ENCODE measurements at places on chromosomes 7 and 10.

- no peak for DNase-seq
Observed at GRCh38 chr7:22670422-22670815, 56.6 kb upstream of the IL6 start.

DNA sequence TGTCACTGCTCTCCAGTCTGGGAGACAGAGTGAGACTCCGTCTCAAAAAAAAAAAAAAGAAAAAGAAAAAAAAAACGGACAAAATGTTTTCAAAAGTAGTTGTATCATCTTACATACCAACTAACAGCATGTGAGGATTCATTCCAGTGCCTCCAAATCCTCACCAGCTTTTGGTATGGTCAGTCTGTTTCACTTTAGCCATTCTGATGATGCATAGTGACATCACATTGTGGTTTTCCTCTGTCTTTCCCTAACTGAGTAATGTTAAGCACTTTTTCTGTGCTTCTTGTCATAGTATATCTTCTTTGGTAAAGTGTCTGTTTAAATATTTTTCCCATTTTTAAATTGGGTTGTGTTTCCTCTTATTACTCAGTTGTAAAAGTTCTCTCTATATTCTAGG is 251.4 kb upstream of the CTBP2 start:
- peak; percentile 7 for DNase-seq

DNA sequence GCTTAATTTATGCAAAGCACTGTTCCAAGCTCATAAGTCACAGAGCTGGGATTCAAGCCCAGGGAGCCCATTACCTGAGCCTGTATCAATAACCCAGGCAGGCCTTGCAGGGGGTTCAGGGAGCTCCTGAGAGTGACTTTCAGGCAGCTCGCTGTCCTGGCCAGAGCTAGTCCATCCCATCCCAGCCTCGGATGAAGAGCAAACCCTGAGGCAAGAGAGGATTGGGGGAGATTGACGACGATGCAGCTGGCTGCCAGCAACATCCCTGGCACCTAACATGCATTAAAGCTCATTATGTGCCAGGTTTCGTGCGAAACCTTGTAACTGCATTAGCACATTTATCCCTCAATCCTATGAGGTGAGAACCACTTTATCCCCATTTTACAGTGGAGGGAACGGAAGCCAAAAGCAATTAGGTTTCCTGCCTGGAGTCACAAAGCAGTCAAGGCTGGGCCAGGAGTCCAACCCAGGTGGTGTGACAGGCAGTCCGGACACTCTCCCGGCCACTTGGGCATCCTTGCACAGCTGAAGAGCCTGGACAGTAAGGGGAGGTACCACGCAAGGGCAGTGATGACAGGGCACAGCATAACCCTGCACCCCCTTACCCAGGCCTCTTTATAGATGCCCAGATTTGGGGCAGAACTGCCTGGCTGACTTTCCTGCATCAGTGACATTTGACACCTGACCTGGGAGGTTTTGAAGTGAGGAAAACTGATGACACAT is 129.8 kb upstream of the CHST15 start:
- DNase-seq = no peak

GRCh38 chr10:82850191-82850590 is 975.2 kb downstream of the NRG3 start:
- DNase-seq = no peak

DNA sequence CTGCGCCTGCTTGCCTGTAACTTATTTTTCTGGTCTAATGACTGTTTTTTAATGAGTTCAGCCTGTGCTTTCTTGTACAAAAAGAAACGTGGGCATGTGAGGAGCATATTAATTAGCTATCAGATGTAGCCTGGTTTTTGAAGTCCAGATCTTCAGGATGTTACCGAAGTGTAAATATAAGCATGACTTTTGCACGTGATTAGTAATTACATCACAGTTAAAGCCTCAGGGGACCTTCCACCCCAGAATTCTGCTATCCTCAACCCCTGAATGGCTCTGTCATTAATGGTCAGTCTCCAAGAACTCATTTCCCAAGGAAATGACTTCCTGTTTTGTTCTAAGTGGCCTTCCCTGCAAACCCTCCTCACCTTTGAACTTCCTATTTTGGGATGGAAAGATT is 2.1 kb upstream of the PRXL2A start:
- DNase-seq = no peak

DNA sequence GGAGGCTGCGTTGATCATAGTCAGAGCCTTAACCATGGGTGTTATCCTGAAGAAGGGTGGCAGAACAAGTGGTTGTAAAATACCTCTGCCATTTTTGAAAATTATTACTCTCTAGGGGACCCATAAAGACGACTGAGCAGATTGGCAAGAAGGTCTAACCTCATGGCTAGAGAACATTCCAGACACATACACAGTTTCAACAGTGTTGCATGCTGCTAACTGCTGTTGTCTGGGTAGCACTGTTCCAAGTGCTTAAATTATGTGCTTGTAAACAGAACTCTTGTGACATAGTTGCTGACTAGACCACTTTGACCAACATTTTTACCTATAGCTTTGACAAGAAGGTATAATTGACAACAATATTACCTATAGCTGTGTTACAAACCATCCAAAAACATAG is 46.1 kb upstream of the FOXP2 start:
- no peak for DNase-seq

GRCh38 chr7:16933296-16934279 is 51.8 kb upstream of the AGR3 start:
- DNase-seq = peak; percentile 69

DNA sequence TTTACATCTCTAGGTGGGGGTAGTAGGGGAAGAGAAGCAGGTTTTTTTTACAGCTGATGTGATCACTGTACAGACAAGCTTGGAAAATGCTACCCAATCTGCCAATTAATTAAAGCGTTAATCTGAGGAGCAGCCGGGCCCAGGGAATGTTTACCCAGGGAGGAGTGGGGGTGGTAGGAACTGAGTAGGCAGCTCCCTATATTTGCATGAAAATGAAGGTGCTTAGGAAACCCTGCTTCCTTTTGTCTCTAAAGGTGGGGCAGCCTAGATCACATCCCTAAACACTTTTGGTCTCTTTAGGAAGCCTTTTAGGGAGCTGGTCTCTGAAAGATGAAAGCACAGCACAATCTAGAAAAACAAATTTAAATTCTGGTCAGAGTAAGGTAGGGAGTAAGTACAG is 53.0 kb upstream of the NFKB2 start:
- DNase-seq = no peak

- DNase-seq = no peak
Observed at GRCh38 chr10:69635428-69636272, 5.6 kb downstream of the FAM241B start.

DNA sequence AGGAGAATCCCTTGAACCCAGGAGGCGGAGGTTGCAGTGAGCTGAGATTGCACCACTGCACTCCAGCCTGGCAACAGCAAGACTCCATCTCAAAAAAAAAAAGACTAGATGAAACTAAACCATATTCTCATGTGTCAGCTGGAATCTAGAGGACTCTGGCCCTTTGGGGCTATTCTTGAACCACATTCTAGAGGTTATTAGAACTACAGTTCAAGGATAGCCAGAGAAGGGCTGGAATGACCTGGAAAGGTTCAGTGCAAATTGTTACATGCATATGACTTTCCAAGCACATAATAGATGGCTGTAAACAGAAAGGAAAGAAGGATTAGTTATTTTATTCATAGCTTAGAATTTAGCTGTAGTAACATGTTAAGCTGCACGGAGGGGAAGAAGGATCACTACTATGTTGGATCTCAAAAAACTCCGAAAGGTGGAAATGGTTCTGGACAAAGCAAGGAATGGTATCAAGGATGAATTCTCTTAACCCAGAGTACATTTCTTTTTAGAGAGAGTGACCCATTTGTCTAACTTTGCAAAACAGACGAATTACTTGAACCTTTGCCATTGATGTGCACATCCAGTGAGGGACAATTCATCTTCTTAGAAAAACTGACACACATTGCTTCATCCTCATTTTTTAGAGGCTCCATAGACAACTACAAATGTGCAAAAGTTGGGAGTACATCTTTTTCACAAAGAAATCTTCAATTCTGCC is 124.0 kb upstream of the SAMD8 start:
- DNase-seq = no peak

- no peak for DNase-seq
Observed at GRCh38 chr10:48554246-48554645, 50.6 kb downstream of the ARHGAP22 start.

All from CMK (cell line).